ENCODE measurements at places on chromosomes 7 and 10.

GRCh38 chr7:137539111-137539715 is 195.7 kb upstream of the PTN start:
- no peak for DNase-seq

DNA sequence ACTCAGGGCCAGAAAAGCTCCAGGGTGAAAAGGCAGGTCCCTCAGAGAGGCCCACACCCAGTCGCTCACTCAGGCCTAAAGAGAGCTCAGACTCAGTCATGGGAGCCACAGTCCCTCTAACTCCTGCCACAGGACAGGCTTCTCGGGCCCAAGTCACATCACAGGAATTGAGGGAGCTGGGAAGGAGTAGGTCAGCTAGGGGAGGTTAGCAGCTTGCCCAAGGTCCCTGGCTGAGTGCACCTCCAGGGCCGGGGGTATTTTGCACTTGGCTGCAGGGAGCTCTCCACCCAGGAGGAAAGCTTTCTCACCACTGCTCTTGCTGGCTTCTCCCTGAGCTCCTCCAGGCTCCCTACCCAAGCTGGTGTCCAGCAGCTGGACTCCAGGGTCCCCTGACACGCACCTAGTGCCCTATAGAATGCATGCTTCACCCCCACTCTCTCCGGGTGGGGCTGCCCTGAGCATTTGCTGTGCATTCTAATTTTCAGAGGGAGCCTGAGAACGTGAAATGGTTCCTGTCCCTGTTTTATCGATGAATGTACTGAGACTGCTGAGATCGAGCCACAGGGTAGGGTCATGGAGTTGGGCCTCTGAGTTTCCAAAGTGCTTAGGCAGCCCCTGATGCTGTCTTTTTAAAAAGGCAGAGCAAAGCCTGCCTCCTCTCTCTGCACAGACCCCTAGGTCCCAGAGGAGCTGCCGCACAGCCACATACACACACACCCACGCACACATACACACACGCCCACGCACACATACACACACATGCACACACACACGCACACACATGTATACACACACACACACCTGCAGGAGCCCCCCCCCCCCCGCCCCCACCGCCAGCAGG is 37.9 kb upstream of the RET start:
- no peak for DNase-seq

DNA sequence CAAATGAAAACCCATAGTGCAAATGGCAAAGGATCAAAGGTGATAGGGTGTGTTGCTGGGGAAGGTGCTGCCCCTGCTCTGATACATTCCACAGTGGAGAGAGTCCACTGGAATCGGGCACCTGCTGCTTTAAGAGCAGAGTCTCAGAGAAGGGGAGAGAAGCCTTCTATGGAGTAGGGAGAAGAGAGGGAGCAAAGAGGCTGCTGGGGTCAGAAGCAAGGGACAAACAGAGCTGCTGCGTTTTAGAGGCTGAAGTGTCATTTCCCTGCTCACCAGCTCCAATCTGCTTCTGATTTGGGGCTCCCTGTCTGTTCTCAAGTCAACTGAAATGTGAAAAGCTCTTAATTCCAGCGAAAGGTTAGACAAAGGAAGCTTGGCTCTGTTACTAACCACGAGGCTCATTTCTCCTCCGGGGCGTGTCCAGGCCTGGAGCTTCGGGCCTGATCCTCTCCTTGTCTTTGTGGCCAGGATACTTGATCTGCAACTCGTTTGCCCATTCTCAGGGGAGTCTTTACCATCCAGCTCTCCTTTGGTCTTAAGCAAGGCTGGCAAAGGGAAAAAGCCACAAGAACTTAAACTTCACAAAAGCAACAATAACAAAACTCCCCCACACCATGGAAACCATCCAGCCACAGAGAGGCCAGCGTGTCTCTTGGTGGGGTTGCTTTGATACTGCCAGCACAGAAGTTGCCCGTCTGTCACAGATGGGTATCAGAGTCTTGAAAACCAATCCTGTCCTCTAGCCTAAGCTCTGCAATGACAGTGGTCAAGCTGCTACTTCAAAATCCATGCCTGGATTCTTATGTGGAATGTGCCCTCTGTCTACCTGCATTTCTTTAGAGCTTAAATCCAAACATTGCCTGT is 692.6 kb downstream of the SUGCT start:
- DNase-seq = no peak

DNA sequence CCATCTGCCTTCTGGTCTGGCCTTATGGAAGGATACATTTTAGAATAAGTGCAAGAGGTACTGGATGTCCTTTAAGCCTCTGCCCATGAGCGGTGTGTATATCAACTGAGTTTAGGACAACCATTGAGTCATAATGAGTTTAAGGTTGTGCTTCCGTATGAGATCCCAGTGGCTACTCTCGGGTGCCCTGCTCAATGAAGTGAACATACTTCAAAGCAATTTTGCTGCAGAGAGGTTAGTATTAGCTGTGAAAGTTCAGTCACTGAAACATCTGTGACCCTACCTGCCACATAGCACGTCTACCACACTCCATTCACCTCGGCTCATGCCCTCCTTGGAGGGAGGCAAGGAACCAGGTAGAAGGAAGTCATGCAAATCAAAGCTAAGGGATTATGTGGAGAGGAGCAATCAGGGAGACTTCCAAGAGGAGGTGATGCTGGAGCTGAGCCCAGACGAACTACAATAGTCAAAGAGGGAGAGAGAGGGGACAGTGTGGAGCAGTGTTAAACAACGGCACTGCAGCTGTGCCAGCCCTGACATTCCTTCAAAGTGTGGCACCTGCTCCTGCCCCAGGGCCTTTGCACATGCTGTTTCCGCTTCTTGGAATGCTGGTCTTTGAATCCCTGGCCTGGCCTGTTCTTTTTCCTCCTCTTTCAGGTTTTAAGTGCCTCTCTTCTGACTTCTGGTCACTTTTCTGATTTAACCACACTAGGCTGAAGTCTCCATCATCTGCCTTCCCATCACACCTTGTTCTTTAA is 25.4 kb downstream of the BTBD16 start:
- no peak for DNase-seq

DNA sequence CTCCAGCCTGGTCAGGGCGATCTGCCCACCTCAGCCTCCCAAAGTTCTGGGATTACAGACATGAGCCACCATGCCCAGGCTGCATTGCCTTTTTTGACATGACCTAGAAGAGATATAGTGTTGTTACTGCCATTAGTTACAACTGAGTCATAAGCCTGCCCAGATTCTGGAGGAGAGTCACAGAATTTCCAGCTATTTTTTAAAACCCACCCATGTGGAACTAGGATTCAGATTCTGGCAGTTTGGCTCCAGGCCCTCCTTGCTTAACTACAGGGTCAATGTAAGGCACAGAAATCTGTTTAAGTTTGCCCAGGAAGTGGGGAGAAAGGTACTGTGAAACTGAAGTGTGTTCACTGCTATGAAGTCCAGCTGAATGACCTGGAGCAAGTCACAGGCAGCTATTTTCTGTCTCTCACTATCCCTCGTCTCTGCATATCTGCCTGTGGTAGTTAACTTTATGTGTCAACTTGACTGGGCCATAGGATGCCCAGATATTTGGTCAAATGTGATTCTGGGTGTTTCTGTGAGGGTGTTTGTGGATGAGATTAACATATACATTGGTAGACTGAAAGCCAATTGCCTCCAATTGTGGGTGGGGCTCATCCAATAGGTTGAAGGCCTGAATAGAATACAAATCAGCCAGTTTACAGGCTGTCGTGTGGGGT is 8.4 kb upstream of the MARVELD1 start:
- no peak for DNase-seq

GRCh38 chr10:121189066-121189465 is 337.9 kb downstream of the WDR11 start:
- no peak for DNase-seq

DNA sequence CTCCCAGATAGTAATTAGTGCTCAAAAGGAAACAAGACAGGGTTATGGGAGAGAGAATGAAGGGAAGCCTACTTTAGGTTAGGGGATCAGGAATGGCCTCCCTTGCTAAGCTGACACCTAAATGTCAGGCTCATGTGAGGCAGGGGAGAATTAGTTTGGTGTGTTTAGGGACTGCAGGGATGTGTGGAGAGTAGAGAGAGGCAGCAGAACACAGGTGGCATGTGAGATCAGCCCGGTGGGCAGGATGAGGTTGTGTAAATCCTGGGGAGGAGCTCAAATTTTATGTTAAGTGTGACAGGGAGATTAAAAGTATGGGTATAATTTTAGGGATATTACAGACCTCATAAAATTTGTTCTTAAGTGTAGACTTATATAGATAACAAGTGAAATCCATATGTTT is 56.2 kb upstream of the ZNF438 start:
- no peak for DNase-seq

- DNase-seq = no peak
Observed at GRCh38 chr7:134320201-134320600, 3.5 kb upstream of the SLC35B4 start.

- no peak for DNase-seq
Observed at GRCh38 chr10:59276133-59276532, 86.2 kb downstream of the FAM13C start.

DNA sequence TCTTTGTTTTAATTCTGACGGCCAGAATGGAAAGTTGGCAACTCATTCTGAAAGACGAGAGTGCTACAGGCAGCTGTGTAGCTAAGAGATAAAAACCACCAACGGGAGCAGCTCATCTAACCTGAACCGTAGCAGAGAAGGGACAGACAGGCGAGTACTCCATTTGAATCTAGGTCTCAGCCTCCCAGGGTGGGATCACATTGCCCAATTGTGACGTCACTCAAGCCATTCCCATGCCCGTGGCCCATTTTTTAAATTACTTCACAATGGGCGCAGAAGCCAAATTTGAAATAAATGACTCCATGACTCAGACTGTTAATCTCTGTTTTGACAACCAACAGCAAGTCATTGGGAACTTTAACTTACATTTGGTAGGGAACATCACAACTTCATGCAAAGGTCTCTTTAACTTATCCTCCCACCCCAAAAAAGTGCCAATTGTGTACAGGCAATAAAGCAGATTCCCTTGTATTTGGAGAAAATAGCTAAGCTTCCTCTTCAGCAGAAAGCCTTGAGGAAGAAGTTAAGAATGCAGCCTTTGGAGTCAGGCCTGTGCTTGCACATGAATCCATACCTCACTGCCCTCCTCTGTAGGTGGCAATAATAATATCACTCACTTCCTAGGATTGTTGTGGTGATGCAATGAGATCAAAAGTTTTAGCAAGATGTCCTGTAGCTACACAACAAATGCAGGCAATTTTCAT is 93.2 kb upstream of the KIF5B start:
- peak; percentile 51 for DNase-seq

- no peak for DNase-seq
Observed at GRCh38 chr7:17131983-17132655, 166.3 kb upstream of the AHR start.

All from activated T-cell treated with anti-CD3 and anti-CD28 coated beads, Interleukin-2, amount 50 U/mL, for 48 hours (primary cell).